ENCODE measurements at places on chromosomes 16 and 17. TPM values are rescaled to one million over a fixed set of nuclear protein-coding genes. Genes with fewer than 3 reads are reported as not detected.

Gene KRT33B
- total RNA-seq = not detected

Gene RDM1
- 13.9 TPM for total RNA-seq

Gene PRPSAP1
- 64.2 TPM for total RNA-seq

Gene GLP2R
- total RNA-seq = not detected

Gene CCNF
- 105 TPM for total RNA-seq

Gene IRX5
- total RNA-seq = not detected

Gene KRT14
- not detected for total RNA-seq

Gene ZNF263
- 24.3 TPM for total RNA-seq

- H3K27ac ChIP-seq = no peak overlapping the region
- no peaks in the 10 kb centered on the region for H3K36me3 ChIP-seq
- H3K4me3 ChIP-seq = no peak overlapping the region
- peaks cover 6% of the 10 kb centered on the region for H3K4me1 ChIP-seq
- DNase-seq = no peak
Measured at GRCh38 chr17:81641825-81642489, 5.0 kb downstream of the TSPAN10 start.

GRCh38 chr17:69898601-69899000, 176.4 kb upstream of the KCNJ16 start:
- DNase-seq = no peak
- H3K27me3 ChIP-seq = no peaks in the 10 kb centered on the region
- no peaks in the 10 kb centered on the region for H3K36me3 ChIP-seq
- H3K4me1 ChIP-seq = no peaks in the 10 kb centered on the region
- H3K27ac ChIP-seq = no peak overlapping the region
- H3K4me3 ChIP-seq = no peak overlapping the region

- peak overlapping the region; percentile 96 for H3K27ac ChIP-seq
- peaks cover 2% of the 10 kb centered on the region for H3K27me3 ChIP-seq
- peaks cover 39% of the 10 kb centered on the region for H3K4me1 ChIP-seq
- peak overlapping the region; percentile 95 for H3K4me3 ChIP-seq
Measured at GRCh38 chr16:24539850-24540601, 660 bp downstream of the RBBP6 start.

GRCh38 chr17:73611630-73612029, 32.6 kb downstream of the SDK2 start:
- H3K27ac ChIP-seq = no peak overlapping the region
- H3K4me1 ChIP-seq = peaks cover 7% of the 10 kb centered on the region
- DNase-seq = no peak
- no peak overlapping the region for H3K4me3 ChIP-seq
- no peaks in the 10 kb centered on the region for H3K36me3 ChIP-seq

GRCh38 chr16:26019381-26020242, 327.9 kb downstream of the HS3ST4 start:
- H3K27me3 ChIP-seq = no peaks in the 10 kb centered on the region
- DNase-seq = no peak
- no peaks in the 10 kb centered on the region for H3K4me1 ChIP-seq
- no peak overlapping the region for H3K4me3 ChIP-seq
- no peak overlapping the region for H3K27ac ChIP-seq
- no peaks in the 10 kb centered on the region for H3K36me3 ChIP-seq

- no peak for DNase-seq
- H3K36me3 ChIP-seq = no peaks in the 10 kb centered on the region
- no peaks in the 10 kb centered on the region for H3K4me1 ChIP-seq
- no peak overlapping the region for H3K4me3 ChIP-seq
Measured at GRCh38 chr16:20064931-20065330, 8.8 kb downstream of the GPR139 start.

DNA sequence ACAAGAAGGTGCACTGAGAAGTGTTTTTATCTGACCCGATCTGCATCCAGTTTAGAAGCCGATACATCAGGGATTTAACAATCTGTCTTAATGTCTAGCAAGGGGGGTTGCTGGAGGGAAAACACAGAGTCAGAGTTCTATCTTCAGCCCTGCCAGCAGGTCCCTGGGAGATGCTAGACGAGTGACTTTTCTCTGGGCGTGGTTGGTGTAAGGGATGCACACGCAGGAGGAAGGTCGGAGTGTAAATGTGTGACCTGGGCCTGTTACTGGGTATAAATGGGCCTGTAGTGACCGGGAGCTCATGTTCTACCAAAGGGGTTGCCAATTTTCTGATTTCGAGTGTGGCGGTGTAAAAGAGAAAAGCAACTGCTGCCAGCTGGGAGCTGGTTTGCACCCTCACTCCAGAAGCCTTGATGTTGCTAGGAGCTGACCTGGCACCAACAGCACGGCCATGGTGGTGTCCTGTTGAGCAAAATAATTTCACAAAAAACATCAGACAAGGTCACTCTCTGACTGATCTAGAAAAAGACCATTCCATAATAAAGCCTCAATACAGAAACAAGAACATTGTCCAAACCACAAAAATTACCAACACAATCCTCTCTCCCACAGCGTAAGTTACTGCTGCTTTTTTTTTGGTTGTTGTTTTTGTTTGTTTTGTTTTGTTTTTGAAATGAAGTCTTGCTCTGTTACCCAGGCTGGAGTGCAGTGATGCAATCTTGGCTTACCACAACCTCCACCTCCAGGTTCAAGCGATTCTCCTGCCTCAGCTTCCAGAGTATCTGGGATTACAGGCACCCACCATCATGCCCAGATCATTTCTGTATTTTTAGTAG, 1.3 kb upstream of the KCTD13 start:
- peaks cover 10% of the 10 kb centered on the region for H3K36me3 ChIP-seq
- peak overlapping the region; percentile 14 for H3K27ac ChIP-seq
- H3K27me3 ChIP-seq = peaks cover 3% of the 10 kb centered on the region
- peak overlapping the region; percentile 85 for H3K4me3 ChIP-seq

GRCh38 chr16:77410449-77410848, 24.4 kb downstream of the ADAMTS18 start:
- no peaks in the 10 kb centered on the region for H3K36me3 ChIP-seq
- no peak for DNase-seq
- no peaks in the 10 kb centered on the region for H3K27me3 ChIP-seq
- no peak overlapping the region for H3K4me3 ChIP-seq
- H3K27ac ChIP-seq = no peak overlapping the region

DNA sequence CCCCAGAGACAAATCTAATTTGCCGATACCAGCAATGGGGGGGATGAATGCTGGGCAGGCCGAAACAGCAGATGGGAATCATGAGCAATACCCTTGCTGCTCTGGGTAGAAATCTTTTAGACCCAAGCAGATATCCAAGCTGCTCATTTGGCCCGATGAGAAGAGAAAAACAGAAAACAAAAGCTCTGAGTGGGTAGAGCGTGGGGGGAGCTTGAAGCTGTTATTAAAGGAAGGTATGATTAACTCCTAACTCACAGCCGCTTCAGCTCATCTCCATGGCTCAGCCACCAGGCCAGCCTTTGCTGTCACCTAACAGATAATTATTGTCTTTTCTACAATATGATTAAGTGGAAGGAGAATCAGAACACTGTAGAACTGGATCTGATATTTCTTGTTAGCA, 58.3 kb downstream of the VPS35L start:
- H3K27ac ChIP-seq = no peak overlapping the region
- peaks cover 15% of the 10 kb centered on the region for H3K36me3 ChIP-seq
- H3K4me3 ChIP-seq = no peak overlapping the region

DNA sequence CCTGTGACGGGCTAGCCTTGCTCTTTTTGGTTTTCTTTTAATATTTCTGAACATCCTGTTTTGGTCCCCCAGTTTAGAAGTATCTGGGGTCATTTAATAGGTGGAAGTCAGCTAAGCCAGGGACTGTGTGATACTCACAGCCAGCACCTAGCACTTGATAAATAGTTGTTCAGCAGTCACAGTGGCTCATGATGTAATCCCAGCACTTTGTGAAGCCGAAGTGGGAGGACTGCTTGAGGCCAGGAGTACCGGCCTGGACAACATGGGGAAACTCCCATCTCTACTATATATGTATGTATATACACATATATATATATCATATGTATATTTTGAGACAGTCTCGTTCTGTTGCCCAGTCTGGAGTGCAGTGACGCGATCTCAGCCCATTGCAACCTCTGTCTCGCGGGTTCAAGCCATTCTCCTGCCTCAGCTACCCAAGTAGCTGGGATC, 1.8 kb upstream of the ZNRF1 start:
- H3K36me3 ChIP-seq = no peaks in the 10 kb centered on the region
- peaks cover 25% of the 10 kb centered on the region for H3K27me3 ChIP-seq
- H3K27ac ChIP-seq = no peak overlapping the region

DNA sequence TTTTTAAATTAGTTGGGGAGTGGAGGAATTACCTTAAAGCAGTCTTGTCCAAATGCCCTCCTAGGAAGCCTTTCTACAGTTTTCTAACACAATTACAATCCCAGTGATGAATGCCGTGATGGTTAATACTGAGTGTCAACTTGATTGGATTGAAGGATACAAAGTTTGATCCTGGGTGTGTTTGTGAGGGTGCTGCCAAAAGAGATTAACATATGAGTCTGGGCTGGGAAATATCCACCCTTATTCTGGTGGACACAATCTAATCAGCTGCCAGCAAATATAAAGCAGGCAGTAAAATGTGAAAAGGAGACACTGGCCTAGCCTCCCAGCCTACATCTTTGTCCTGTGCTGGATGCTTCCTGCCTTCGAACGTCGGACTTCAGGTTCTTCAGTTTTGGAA, 12.2 kb downstream of the ORC6 start:
- peak overlapping the region; percentile 24 for H3K27ac ChIP-seq
- no peak overlapping the region for H3K4me3 ChIP-seq
- H3K27me3 ChIP-seq = no peaks in the 10 kb centered on the region
- H3K4me1 ChIP-seq = no peaks in the 10 kb centered on the region
- H3K36me3 ChIP-seq = peaks cover 22% of the 10 kb centered on the region

DNA sequence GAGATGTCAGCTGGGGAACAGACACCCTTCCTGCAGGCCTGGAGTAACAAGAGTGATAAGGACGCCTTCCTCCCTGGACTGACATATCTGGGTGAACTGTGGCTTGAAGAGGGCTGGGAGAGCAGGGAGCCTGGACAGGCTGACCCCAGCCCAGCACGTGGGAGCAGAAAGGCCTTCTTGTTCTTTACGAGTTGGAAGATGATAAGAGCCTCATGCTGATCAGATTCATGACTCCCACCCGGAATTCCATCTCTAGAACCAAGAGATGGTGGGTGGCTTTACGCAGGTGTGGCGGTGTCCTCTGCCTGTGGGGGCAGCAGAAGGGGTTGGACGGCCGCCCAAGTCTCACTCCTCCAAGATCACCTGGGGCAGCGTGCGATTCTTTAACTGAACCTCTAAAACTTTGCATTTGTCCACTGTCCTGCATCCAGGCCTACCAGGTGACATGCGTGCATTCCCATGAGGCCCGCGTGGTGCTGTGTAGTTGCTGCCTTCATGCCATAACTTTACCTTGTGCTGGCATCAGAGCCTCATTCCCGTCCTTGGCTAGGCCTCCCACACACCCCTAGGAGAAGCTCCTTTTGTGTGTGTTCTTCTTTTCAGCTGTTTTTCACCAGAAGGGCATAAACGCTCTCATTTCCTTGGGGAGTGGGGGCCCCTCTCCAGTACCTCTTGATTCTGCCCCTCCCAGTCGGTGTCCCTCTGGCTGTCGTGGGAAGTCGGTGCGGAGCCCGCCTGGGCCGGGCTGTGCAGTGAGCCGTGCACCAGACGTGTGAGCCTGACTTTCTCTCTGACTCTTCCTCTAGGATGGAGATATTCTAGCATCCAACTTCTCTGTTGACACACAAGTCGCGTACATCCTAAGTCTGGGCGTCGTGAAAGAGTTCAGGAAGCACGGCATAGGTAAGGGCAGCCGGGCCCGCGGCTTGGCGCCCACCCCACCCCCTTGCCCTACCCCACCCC, 13.3 kb downstream of the C16orf90 start:
- peaks cover 5% of the 10 kb centered on the region for H3K4me1 ChIP-seq
- no peaks in the 10 kb centered on the region for H3K27me3 ChIP-seq
- no peak overlapping the region for H3K27ac ChIP-seq
- peaks cover 41% of the 10 kb centered on the region for H3K36me3 ChIP-seq
- no peak for DNase-seq

DNA sequence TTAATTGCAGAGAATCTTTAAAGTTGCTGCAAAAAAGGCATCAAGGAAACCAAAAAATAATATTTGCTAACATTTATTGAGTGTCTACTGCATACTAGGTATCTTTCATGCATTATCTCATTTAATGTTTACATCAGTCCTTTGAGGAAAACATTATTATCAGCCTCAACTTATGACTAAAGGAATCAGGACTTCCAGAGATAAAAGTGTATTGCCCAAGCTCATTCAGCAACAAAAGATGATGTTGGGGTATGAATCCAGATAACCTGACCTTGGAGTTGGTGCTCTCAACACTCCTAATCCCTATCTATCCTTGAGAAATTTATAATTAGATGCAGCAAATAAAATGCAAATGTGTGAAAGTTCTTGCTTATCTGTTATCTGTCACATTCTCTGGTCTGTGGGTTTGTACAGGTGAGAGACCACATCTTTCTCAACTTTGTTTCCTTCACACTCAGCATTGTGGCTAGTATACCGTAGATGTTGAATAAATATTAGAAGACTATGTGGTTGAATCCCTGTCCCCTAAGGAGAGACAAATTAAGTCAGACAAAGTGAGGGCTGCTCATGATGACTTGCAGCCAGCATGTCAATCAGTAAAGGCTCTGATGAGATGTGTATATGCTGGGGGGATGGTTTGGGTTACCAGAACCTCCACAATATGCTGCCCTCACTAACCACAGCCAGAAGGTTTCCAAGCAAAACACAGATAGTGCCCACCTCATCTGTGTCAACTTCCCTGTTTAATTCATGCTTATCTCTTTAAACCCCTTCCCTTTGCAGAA, 82.6 kb downstream of the NOG start:
- H3K4me3 ChIP-seq = no peak overlapping the region
- no peak overlapping the region for H3K27ac ChIP-seq
- no peak for DNase-seq

GRCh38 chr17:76704805-76705204, 6.0 kb downstream of the MXRA7 start:
- no peak overlapping the region for H3K27ac ChIP-seq
- H3K4me1 ChIP-seq = peaks cover 12% of the 10 kb centered on the region
- H3K36me3 ChIP-seq = no peaks in the 10 kb centered on the region
- peaks cover 5% of the 10 kb centered on the region for H3K27me3 ChIP-seq

- peaks cover 19% of the 10 kb centered on the region for H3K4me1 ChIP-seq
- H3K36me3 ChIP-seq = no peaks in the 10 kb centered on the region
- peaks cover 52% of the 10 kb centered on the region for H3K27me3 ChIP-seq
- no peak overlapping the region for H3K27ac ChIP-seq
Measured at GRCh38 chr17:56678249-56679114, 85.0 kb downstream of the NOG start.

- no peak overlapping the region for H3K4me3 ChIP-seq
- H3K4me1 ChIP-seq = peaks cover 30% of the 10 kb centered on the region
- no peak for DNase-seq
- peaks cover 2% of the 10 kb centered on the region for H3K27me3 ChIP-seq
- no peaks in the 10 kb centered on the region for H3K36me3 ChIP-seq
Measured at GRCh38 chr17:57899391-57899790, 49.5 kb upstream of the MRPS23 start.

GRCh38 chr16:77965346-77965745, 57.0 kb upstream of the CLEC3A start:
- H3K4me1 ChIP-seq = no peaks in the 10 kb centered on the region
- DNase-seq = no peak
- no peaks in the 10 kb centered on the region for H3K36me3 ChIP-seq
- no peak overlapping the region for H3K27ac ChIP-seq
- H3K27me3 ChIP-seq = peaks cover 5% of the 10 kb centered on the region
